Activated CD4-positive, CD25-positive, alpha-beta regulatory T cell treated with anti-CD3 and anti-CD28 coated beads, Interleukin-2, amount 50 U/mL, for 72 hours (primary cell): ENCODE measurements at places on chromosomes 7 and 10.

DNA sequence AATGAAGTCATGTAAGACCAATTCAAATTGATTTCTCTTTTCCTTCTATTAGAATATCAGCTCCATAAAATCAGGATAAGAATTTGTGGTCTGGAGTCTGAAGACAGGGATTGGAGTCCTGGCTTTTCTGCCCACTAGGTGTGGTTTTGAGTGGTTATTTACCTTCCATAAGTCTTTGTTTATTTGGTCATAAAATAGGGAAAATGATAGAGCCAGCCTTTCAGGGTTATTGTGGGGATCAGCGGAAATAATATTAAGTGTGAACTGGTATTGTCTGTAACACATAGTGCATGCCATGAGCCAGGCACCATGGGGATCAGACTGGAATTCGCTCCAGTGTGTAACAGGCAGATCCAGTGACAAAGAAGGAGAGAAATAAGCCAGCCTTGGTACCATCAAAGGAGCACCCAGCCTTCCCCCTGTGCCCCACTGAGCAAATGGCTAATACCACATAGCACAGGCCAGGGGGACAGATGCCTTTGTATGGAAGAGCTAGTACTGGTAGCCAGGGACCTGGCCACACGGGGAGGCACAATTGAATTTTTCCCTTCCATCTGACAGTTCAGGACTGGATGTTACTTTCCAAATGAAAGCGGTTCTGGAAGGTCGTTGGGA lies 509.7 kb upstream of the PODXL start:
- no peak for DNase-seq

- DNase-seq = no peak
These were observed 18.7 kb downstream of the GRID1 start for GRCh38 chr10:86347856-86348255.

DNA sequence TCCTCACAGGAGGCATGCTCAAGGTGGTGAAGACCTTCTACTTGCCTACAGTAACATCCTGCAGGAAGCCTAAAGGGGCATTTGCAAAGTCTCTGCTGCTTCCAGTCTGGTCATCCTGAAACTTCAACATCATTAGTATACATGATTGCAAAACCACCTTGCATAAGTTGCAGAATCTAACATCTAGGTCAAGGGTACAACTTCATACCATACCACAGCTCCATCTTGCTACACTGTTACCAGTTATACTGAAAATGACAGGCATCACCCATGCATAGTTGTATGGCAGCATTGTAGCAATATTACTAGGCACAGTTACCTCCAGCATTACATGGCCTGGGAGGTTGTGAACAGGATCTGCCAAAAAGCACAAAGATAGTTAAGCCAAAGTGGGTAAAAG lies 13.7 kb upstream of the MACROH2A2 start:
- no peak for DNase-seq

DNA sequence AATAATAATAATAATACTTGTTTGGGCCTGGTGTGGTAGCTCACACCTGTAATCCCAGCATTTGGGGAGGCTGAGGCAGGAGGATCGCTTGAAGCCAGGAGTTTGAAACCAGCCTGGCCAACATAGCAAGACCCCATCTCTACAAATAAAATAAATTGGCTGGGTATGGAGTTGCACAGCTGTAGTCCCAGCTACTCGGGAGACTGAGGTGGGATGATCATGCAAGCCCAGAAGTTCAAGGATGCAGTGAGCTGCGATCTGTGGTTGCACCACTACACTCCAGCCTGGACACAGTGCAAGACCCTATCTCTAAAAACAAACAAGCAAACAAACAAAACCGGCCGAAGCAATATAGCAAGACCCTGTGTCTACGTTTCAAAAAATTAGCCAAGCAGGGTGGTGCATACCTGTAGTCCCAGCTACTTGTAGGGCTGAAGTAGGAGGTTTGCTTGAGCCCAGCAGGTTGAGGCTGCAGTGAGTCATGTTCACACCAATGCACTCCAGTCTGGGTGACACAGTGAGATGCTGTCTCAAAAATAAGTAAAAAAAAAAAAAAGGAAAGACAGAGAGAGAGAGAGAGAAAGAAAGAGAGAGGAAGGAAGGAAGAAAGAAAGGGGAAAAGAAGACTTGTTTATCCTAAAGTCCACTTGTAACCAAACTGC lies 85.6 kb upstream of the KDM7A start:
- DNase-seq = no peak

GRCh38 chr10:4503076-4503475 lies 322.9 kb upstream of the AKR1E2 start:
- DNase-seq = no peak

DNA sequence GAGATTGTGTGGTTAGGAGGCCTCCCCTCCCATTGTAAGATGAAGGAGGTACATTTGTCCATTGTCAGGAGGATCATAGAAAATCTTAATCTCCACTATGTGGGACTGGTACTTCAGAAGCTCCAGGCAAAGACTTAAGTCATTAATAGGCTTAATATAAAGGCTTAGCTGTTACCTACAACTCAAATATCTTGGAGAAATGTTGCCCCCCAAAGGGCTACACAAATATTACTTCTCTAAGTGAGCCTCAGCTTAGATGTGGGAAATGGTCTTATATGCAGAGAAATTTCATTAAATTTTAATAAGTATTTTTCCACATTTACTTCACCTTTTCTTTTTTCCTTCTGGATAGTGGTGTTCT lies 27.2 kb downstream of the TAS2R41 start:
- DNase-seq = no peak

DNA sequence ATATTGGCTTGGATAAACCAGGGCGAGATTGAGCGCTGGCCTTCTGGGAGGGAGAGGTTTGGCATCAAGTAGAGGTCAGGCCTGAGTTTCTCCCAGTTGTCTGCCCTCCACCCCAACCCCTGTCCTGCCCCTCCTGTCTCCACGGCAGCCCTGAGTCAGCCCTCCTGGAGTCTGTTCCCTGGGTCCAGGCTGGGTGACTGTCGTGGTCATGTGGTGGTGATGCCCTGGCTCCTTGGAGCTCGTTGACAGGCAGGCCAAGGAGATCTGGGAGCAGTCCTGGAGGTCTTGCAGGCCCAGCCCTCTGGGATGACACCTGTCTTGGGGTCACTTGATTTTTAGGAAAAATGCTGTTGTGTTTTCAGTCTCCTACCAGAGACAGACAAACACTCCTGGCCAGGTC lies 53.6 kb upstream of the PODXL start:
- DNase-seq = no peak

DNA sequence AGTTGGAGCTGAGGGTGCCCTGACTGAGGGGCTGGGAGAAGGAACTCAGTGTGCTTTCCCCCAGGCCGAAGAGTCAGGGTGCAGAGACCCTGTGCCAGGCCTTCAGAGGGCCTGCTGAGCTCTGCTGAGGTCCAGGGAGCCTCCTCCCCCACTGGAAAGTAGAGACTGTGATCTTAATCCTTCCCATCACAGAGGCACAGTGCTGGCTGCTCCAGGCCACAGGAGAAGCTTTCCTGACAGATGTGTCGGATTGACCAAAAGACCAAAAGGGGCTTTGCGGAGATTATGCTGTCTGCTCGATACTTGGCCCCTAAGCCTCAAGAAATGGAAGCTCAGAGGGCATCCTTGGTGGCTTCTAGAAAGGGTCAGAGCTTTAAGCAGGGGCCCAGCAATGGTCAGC lies 32.9 kb upstream of the BTRC start:
- no peak for DNase-seq

DNA sequence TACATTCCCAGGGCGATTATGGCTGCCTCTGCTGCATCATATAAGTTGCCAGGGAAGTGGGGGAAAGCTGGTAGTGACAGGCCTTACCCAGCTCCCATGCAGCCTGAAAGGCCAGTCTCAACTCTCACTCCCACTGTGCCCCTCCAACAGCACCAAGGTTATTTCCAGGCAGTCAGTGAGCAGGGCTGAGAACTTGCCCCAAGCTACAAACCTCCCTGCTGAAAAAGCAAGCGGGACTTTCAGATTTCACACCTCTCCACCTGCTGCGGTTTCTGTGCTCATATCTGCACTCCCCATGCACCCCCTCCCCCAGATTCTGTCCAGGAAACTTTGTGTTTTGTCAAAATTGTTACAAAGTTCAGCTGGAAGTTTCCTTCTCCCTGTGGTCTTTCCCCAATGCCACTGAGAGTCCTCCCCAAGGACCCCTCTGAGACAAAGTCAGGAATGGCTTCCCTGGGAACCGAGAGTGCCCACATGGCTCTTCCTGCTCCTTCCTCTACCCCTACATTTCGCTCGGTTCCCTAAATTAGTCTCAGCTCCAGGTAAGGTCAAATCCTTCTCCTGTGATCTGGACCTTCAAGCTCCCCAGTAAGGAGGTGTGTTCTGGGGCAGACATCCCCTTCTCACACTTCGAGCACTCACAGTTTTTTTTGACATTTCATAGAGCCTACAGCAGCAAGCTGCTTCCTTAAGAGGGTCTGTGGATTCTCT lies 25.3 kb upstream of the WNT2 start:
- no peak for DNase-seq

DNA sequence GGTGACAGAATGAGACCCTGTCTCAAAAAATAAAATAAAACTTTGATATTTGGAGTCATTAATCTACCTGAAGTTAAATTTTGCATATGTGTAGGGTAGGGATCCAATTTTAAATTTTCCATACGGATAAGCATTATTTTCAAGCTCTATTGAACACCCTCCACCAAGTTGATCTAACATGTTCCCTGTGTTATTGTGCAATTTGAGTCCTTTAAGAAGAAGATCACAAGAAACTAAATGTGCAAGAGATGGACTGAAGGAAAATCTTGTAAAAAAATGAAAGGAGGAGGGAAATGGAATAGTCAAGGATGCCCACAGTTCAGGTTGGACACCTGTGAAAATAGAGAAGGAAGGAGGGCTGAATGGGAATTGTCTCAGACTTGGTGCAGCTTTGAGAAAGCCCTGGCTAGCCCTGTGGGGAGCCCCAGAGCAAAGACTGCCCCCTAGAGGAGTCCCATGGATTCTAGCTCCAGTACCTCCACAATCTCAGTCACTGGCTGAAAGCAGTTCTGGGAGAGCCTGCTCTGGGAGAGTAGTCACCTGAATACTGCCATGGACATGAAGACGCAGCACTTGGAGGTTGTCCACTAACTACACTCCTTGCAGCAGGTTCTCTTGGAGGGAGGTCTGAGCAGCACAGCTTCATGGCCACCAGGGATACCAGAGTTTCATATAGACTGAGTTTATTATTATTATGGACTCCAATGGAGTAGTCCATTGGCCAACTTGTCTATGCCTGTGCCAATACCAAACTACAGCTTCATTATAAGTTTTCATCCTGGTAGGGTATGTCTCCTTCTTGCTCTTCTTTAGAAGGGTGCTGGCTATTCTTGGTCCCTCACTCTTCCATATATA lies 5.7 kb upstream of the TIAL1 start:
- no peak for DNase-seq
